ENCODE measurements at places on chromosomes 16 and 17.
A peak's percentile ranks its signal among the peaks of the same experiment; 100 is the strongest.

DNA sequence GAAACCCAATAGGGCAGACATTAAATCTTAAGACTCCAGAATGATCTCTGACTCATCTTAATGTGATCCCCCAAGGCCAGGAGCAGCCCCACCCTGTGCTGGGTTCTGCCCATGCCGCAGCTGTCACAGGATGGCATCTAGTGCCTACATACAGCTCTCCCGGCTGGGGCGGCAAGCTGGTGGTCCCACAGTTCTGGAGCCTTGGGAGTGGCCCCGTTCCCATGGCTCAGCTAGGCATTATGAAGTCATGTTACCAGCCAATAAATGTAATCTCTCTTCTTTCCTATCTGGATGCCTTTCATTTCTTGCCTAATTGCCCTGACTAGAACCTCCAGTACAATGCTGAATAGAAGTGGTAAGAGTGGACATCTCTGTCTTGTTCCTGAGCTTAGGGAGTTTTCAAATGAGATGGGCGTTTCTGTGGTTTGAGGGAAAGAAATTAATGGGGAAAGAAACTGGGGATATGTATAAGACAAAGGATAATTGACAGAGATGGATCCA is 95.7 kb upstream of the DNAH17 start:
- DNase-seq = no peak

- no peak for DNase-seq
Observed at GRCh38 chr17:17851103-17852002, 14.6 kb upstream of the SREBF1 start.

DNA sequence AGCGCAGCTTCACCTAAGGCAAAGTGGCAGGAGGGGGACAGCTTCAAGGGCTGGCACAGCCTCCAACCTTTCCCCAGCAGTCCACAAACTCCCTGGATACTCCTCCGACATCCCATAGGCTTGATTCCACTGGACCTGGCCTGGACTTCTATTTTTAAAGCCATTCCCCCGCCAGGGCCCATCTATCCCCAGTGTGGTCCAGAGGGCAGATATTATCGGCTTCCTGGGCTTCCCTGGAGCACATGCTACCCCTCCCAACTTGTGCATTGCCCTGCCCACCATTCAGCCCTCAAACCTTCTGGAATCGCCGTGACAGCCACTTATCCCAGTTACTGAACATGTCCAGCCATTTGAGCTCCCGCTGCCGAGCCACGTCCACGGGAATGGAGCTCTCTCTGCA is 5.1 kb downstream of the TBC1D10B start:
- no peak for DNase-seq

GRCh38 chr17:73754886-73755400 is 110.7 kb upstream of the SDK2 start:
- no peak for DNase-seq

GRCh38 chr17:68053231-68054013 is 17.9 kb downstream of the KPNA2 start:
- no peak for DNase-seq

DNA sequence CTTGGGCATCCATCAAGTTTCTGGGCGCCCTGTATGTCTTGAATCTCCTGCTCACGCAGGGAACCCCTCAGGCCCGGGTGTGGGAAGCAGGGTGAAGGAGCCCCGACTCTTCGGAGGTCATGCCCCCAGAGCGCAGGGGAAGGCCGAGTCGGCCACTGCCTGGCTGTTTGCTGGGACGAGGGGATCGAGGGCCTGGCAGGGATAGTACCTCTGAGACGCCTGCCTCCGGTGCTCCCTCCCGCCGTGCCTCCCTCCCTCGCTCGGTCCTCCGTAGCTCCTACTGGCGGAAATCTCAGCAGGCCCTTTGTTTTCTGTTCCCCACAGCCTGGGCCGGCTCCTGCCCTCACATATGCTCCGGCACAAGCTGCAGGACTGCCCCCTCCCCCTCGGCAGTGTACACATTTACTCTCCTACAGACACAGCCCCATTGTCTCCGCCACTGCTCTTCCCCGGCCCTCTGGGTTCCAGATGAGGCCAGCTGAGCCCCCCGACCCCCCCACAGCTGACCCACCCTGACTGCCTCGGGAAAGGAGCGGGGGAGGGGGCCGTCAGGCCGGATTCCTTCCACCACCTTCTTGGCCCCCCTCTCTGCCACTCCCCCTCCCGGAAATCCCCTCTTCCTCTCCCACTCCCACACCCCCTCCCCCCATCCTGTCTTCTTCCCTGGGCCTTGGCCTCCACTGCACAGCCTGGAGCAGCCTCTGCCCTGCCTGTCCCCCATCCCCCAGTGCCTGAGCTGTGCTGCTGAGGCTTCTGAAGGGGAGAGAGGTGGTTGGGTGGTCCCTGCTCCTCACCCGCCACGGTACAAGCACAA is 1.4 kb downstream of the TRAF4 start:
- no peak for DNase-seq

DNA sequence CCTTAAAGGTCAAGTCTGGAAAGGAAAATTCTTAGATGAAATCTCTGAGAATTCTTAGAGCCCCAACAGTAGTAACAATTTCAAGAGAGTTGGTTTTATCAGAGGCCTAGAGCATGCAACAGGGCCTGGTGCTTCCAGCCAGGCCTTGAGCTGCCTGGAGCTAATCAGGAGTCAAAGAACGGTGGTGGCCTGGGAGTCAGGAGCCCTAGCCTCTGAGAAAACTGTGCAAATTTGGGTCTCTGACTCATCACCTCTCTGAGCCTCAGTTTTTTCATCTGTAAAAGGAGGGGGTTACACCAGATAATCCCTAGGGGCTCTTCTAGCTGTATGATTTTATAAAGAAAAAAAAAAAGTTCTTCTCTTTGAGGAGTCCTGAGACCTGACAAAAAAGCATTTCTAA is 227.3 kb upstream of the RPL38 start:
- DNase-seq = no peak

GRCh38 chr16:3459401-3460090 is 16.1 kb downstream of the NAA60 start:
- no peak for DNase-seq

DNA sequence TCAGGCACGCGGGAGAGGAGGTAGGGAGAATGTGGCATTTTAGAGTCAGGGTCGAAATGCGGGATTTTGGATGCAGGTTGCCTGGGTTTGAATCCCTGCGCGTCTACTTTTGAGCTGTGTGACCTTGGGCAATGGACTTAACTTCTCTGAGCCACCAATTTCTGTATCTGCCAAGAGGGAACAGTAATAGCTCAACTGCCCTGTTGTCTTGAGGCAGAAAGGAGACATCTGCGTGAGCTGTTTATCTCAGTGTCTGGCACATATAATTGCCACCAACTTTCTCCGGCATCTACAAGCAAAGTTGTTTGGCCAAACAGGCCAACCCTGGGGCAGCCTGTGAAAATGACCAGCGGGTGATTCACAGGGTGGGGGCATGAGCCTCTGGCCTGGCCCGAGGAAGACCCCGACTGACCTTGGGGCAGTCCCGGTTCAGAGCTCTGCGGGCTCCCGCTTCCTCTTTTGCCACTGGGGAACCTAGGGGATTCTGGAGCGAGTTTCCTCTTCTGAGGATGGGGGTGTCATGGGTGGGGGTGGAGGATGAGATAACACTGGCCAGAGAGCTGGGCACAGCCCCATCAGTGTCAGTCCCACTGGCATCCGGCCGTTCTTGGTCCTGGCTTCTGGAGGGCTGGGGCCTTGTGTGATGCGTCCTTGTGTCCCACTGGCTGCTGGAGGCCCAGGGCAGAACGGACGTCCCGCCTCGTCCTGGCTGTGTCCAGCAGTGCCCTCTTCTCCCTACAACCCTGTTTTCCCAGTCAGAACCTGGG is 1.3 kb downstream of the SNN start:
- no peak for DNase-seq

DNA sequence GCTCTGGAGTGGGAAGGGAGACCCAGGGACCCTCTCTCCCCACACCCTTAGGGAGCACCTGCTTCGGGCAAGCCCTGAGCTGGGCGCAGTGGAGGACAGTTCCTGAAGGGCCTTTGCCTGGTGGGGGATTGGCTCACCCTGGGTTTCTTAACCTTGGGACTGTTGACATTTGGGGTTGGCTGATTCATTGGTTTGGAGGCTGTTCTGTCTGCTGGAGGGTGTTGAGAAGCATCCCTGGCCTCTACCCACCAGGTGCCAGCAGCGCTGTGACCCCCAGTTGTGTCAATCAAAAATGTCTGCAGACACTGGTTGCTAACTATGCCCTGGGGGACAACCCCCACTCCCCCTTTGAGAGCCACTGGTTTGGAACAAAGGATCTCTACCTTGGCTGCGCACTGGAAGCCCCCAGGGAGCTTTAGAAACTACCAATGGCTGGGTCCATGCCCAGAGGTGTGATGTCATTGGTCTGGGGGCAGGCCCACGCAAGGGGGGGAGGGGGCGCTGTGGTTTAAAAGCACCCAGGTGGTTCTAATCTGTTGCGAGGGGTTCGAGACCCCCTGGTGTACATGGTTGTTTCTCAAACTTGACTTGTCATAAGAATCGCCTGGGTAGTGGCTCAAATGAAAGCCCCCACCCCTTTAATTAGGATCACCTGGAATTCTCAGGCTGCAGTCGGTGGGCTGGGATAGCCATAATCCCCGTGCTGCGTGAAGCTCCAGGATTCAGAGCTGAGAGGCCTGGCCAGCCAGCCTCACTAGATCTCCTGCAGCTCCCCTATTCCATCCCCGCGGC is 151.9 kb upstream of the GSE1 start:
- DNase-seq = no peak

- DNase-seq = no peak
Observed at GRCh38 chr17:77124192-77124889, 16.4 kb upstream of the SEC14L1 start.

DNA sequence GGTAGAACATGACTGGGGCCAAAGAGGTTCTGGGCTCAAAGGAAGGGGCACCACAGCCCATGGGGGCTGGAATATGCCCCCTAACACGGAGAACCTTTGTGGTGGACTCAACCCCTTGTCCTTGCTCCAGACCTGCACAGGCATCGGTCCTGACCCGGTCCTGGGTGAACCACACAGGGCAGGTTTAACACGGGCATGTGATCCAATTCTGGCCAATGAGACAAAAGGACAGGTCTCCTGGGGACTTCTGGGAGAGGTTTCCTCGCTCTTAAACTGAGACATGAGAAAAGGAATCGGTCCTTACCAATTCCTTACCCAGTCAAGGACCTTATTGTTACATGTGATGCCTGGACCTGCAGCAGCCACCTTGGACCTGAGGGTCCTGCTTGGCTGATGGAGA is 3.7 kb downstream of the DOC2B start:
- no peak for DNase-seq

GRCh38 chr16:35746281-35746962 is 2287.0 kb downstream of the TP53TG3F start:
- no peak for DNase-seq

DNA sequence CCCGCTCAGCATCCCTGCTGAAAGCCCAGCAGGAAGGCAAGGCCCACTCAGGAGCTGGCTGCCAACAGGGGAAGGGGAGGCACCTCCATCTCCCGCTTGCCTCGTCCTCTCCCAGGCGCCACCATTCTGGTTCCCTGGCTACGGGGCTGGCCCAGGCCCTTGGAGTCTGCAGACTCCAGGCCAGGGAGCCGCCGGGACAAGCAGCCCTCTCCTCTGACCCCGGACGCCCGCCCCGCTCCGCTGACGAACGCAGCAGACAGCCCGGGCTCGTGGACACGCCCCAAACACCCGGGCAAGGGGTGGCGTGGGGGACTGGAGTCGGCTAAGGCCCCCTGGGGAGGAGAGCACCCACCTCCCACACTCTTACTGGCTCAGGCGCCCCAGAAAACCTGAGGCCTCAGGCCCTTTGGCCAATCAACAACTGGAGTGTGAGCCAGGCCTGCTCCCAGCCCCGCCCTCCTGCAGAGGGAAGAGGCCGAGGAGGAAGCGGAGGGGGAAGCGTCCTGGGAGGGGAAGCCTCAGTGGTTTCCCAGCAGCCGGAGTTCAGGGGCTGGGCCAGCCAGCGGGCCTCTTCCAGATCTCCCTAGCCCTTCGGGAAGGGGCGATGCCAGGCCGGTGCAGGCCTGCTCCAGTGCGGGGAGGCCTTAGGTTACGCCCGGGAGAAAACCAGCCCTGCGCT is 4.2 kb downstream of the MNT start:
- peak; percentile 99 for DNase-seq

DNA sequence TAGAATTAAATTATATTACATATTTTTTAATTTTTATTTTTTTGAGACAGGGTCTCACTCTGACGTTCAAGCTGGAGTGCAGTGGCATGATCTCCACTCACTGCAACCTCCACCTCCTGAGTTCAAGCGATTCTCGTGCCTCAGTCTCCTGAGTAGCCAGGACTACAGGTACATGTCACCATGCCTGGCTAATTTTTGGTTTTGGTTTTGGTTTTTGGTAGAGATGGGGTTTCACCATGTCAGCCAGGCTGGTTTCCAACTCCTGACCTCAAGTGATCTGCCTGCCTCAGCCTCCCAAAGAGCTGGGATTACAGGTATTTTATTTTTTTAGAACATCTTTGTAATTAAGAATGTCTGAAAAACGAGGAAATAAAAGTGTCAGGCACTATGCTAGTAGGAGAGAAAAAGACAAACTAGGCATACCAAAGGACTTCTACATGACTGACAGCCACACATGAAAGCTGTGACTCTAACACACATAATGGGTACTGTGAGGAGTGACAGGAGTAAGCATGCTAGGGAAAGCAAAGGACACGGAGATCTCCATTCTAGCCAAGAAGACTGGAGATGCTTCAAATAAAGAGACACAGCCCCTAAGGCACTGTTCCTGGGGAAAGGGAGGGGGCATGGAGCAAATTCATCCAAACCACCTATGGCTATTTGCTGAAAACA is 7.3 kb downstream of the GNA13 start:
- DNase-seq = no peak

DNA sequence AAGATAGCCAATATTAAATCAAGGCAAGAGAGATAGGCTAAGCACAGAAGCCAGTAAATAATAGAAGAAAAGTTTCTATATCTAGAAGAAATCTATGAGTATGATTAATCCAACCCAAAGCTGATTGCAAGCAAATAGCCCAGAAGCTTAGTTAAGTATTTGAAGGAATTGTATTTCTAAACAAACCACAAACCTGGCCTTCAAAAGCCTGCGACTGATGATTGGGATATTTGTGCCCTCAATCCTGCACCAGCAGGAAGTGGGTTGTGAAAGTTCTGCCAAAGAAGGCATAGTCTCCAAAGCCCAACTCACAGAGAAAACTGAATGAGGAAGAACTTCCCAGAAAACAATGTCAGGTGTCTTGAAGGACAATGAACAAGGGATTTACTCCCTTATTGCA is 114.5 kb upstream of the C17orf78 start:
- DNase-seq = no peak

DNA sequence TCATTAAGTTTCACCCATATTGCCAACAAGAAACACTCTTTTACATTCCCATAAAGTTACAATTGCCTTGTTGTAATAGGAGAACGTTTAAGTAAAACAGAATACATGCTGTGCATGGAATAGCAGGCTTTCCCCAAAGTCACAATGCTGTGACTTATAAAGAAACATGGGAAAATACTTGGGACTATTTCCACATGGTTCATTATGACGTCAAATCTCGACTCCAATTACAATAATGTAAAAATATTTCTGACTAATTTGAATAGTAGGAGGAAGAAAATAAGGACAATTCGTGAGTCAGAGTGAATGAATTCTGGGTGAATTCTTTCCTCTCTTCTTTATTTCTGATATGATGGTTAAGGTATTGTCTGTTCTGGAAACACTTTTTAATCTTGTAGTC is 52.8 kb downstream of the CDH11 start:
- no peak for DNase-seq

Data from cortex of kidney (tissue), 1 donor.